MCF 10A (cell line): ENCODE measurements at places on chromosomes 16 and 17. TPM values are rescaled to one million over a fixed set of nuclear protein-coding genes. Genes with fewer than 3 reads are reported as not detected.

DNA sequence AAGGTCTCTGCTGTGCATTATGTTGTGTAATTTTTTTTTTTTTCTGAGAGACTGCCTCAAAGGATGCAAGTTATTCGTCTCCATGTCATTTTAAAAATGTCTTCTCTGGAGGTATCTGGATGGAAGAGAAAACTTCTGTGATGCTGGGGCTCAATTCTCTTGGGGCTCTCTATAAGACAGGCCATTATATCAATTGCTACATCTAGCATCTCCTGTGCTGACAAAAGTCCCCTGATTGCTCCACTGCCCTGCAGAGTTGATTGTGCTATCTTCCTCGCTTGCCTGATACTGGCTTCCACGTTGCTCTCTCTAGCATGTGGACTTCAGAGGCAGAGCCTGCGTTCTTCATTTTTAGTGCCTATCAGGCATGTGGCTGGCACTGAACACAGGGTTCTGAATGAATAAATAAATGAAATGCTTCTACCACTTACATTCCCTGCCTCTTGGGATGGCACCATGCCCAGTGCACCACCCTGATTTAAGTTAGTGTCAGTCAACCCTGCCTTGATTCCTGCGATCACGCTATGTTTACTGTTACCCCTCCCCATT lies 1035.5 kb upstream of the EEF2KMT start:
- no peaks in the 10 kb centered on the region for H3K27me3 ChIP-seq
- no peaks in the 10 kb centered on the region for H3K4me1 ChIP-seq
- no peak for DNase-seq
- no peaks in the 10 kb centered on the region for H3K36me3 ChIP-seq

- H3K27me3 ChIP-seq, result no peaks in the 10 kb centered on the region
- no peak overlapping the region for H3K4me3 ChIP-seq
- no peaks in the 10 kb centered on the region for H3K4me1 ChIP-seq
Measured at GRCh38 chr16:6682142-6682811, 650.4 kb upstream of the RBFOX1 start.

The KRT32 gene
- not detected in 2 replicates for total RNA-seq

DNA sequence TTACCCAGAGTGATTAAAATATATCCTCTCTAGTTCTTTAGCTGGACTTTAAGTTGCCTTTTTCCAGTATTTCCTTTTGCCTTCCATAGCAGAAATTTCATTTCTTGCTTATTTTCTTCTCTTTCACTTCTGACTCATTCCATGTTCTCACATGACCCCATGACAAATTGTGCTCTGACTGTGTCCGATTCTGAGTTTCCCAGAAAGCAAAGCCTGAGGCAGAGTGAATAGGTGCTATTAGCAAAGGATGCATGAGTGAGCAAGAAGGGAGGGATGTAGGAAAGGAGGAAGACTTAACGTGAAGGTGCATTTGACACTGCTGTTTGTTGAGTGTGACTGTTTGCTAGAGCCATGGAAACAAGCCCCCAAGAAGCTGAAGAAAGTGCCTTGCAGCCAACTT lies 82.6 kb upstream of the CNTNAP4 start:
- no peaks in the 10 kb centered on the region for H3K27me3 ChIP-seq
- H3K36me3 ChIP-seq, result no peaks in the 10 kb centered on the region
- peak overlapping the region; percentile 64 for H3K4me3 ChIP-seq
- peak; percentile 74 for DNase-seq

The SPIRE2 gene
- 3.8 and 4.8 TPM in 2 replicates for total RNA-seq

- DNase-seq, result peak; percentile 72
- H3K36me3 ChIP-seq, result peaks cover 14% of the 10 kb centered on the region
- H3K27me3 ChIP-seq, result no peaks in the 10 kb centered on the region
- H3K27ac ChIP-seq, result peak within 1 kb of the TSS; percentile 72
- peak within 1 kb of the TSS; percentile 84 for H3K4me3 ChIP-seq
Measured at GRCh38 chr17:82228842-82229697, at the start of gene SLC16A3. Gene SLC16A3 (plus strand): TSS chr17:82229042. CDS start chr17:82236009, 6,967 bp downstream.

The KRT25 gene
- total RNA-seq, result not detected in 2 replicates

- peak overlapping the region; percentile 97 for H3K4me3 ChIP-seq
- H3K27me3 ChIP-seq, result no peaks in the 10 kb centered on the region
- peaks cover 28% of the 10 kb centered on the region for H3K4me1 ChIP-seq
- H3K27ac ChIP-seq, result peak overlapping the region; percentile 90
- H3K36me3 ChIP-seq, result peaks cover 24% of the 10 kb centered on the region
Measured at GRCh38 chr17:73232587-73233373, 28.9 kb downstream of the CPSF4L start.

- no peak overlapping the region for H3K27ac ChIP-seq
- H3K4me3 ChIP-seq, result no peak overlapping the region
- peaks cover 19% of the 10 kb centered on the region for H3K36me3 ChIP-seq
Measured at GRCh38 chr17:14198013-14198412, 38.6 kb downstream of the CDRT15 start.

The CDH1 gene
- 37.6 and 37.7 TPM in 2 replicates for total RNA-seq

GRCh38 chr17:35377068-35377467 lies 3.6 kb upstream of the SLFN11 start:
- no peak for DNase-seq
- no peaks in the 10 kb centered on the region for H3K36me3 ChIP-seq
- H3K4me3 ChIP-seq, result no peak overlapping the region
- H3K4me1 ChIP-seq, result no peaks in the 10 kb centered on the region
- H3K27ac ChIP-seq, result no peak overlapping the region

DNA sequence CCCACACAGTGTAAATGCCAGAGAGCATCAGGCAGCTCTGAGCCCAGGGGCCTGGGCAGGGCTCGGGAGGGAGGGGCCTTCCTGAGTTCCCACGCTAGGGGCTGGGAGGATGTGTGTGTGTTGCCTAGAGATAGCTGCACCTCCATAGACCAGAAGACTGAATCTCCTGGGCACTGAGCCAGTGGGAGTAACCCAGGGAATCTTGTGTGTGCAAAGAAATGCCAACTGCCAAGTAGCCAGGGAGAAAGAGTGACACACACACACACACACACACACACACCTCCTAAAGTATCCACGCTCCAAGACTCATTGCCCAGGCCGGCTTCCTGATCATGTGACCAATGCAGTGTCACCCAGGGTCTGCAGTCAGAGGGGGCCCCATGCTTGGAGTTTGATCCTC lies 166.2 kb upstream of the RPL38 start:
- peaks cover 45% of the 10 kb centered on the region for H3K27me3 ChIP-seq
- peaks cover 5% of the 10 kb centered on the region for H3K4me1 ChIP-seq
- peak; percentile 71 for DNase-seq
